Activated CD4-positive, alpha-beta T cell treated with anti-CD3 and anti-CD28 coated beads for 1 hour (primary cell): ENCODE measurements at places on chromosomes 12 and 14.

DNA sequence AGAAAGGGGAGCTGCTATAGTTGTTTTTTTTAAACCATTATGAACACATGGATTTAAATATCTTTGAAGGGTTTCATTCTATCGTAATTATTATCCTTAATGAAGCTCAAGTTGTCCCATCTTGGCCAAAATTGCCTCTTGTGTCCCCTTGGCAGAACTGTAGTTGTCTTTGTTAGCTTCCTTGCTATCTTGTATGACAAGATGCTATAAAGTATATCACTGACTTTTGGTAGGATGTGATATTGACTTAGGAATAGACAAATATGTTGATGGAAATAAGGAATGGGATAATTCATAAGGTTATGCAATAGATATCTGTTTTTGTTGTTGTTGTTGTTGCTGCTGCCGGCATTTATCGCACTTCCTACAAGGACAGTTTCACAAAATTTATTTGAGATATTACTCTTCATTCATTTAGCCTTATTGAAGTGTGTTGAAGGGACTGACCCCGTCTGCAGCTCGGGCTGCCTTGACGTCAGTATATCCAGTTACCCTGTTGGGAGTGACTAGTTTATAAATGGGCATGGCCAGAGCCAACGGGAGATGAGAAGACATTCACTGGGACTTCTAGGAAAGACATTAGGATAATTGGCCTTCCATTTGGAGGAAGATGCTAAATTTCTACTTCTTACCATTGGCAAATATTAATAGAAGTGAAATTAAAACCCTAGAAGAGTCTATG lies 26.1 kb upstream of the APOLD1 start:
- no peak for DNase-seq

DNA sequence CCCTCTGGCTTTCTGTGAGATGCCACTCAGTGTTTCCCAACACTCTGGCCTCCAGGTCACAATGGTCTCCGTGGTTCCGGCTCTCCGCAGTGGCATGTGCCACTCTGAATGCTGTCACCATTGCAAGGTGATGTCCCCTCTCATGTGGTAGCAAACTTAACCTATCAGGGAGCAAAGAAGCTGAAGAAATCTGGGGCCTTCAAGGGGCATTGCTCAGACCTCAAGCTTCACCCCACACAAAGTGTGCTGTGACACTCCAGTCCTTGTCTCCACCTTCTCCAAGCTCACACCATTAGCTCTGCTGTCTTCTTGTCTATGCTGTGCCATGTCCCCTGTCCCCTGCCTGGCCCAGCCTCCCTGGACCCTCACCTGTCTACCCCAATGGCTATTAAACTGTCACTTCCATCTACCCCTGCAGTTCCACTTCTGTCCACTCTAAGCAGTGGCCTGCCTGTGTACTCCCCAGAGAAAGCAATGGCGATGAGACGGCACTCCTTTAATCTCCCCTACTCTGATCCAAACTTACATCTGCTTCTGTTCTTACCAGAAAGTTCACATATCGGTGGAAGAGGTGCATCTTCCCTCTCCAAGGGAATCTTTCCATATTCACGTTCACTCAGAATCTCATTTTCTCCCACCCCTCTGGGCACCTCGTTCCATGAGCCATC lies 93.7 kb downstream of the DHRS2 start:
- DNase-seq: no peak

GRCh38 chr12:49962861-49963765 lies 1.4 kb downstream of the AQP5 start:
- no peak for DNase-seq

- DNase-seq: no peak
These were observed 12.5 kb downstream of the CFAP251 start for GRCh38 chr12:121930862-121931261.

DNA sequence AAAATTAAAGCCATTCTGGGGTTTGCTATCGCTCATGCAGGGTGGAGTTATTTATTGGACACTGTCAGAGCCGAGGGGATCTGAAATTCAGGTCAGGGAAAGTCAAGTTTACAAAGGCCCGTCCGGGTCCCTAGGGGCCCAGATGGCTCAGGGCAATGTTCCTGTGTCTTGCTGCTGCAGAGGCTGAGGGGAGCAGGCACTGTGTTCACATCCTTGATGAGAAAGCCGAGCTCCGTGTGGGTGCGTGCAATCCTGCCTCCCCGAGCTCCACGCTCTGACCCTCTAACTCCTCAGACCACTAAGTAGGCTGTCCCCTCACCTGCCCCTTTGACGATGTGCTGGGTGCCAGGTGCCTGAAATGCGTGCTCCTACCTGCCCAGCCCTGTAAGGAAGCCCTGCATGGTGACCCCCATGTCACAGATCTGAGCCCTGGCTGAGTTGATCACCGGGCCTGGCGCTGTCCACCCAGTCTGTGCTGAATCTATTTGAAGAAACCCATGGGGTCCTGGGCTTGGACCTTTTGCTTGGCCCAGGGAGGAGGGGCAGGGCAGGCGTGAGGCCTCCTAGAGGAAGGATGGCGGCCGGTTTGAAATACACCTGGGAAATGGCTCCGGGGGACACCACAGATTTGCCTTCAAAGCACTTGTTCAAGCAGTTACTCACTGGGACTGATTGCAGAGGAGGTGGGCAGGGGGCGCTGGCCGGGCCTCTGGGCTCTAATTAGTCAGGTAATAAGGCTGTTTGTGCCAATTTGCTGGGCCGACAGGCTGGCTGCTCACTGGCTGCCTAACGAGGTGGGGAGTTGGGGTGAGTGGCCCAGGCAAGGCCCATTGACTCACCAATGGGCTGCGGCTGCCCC lies 204.3 kb downstream of the KIF26A start:
- no peak for DNase-seq

DNA sequence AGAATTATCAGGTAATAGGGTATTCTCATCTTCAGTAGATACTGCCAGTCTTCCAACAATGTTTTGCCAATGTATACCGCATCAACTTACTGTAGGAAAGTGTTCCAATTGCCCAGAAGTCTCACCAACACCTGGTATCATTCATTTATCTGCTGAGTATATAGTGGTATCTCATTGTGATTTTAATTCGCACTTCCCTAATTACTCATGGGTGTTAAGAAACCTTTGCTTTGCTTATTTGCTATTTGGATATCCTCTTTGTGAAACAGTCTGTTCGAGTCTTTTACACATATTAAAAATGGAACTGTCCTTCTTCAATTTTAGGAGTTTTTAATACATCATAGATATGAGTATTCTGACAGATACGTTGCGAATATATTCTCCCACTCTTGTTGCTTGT lies 6.1 kb downstream of the TM7SF3 start:
- no peak for DNase-seq

GRCh38 chr14:77761205-77761931 lies 412 bp upstream of the SNW1 start:
- no peak for DNase-seq

DNA sequence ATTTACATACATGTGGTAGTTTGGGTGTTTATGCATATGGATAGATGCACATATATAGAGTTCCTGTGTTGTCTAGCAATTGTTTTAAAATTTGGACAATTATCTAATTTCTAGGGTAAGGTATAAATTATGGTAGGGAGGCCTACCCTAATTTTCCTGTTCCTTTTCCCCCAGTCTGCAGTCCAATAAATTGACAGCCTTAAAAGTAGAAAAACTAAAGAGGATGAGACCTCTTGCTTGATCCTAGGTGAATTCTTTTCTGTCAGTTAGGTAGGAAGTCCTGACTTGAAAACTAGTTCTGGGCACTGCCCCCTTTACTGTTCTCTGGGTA lies 2.1 kb upstream of the CDKN1B start:
- DNase-seq: no peak

DNA sequence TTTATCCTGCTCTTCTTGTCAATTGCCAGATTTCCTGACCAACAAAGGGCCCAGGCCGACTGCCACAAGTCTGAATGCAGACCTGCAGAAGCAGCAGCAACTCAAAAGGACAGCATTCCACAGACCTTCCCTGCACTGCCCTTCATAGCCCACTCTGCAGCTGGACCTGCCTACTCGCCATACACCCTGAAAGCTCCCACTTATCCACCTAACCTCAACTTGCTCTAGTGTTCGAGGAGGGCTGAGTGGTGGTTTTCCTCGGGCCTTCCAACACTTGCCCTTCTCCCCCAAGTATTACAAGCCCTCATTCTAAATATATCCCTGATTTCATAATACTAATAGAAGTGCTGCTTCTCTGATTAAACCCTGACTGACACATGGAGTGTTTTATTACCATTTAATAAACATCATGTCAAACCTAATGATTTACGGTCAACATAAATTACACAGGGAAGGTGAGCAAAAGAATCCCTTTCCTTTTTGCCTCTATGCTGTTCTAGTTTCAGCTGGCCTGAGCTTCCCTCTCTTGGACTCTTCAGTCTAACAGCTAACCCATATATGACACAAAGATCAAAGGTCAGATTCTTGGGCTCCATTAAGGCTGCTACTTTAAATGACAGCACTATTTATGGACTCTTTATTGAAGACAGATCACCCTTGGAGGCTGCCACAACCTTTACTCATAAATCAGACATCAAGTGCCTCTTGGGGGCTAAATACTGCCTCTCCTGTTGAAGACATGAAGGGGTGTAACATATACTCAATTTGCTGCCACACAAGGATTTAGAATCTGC lies 1546.9 kb upstream of the TMEM132C start:
- no peak for DNase-seq

GRCh38 chr12:130300090-130300489 lies 37.6 kb upstream of the PIWIL1 start:
- DNase-seq: no peak

DNA sequence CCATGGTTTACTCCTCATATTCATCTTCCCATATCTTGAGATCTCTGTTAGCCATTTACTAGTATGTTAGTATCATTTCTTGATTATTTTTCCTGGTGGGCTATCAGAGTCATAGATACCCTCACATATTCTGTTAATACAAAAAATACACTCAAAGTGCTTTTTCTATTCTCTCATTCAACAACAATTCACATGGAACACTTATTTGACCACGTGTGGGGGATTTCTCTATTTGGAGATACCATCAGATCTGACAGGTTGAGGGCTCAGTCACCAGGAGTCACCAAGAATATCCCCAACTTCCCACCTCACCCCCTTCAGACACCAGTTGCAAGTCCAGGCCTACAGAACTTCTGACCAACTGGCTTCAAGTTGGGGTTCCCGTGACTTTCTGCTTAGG lies 51.9 kb upstream of the A2ML1 start:
- DNase-seq: no peak

GRCh38 chr14:31529053-31529452 lies 32.2 kb upstream of the NUBPL start:
- DNase-seq: no peak

GRCh38 chr12:2151391-2151790 lies 98.6 kb downstream of the CACNA1C start:
- no peak for DNase-seq

GRCh38 chr12:40158592-40159111 lies 52.8 kb upstream of the SLC2A13 start:
- no peak for DNase-seq

DNA sequence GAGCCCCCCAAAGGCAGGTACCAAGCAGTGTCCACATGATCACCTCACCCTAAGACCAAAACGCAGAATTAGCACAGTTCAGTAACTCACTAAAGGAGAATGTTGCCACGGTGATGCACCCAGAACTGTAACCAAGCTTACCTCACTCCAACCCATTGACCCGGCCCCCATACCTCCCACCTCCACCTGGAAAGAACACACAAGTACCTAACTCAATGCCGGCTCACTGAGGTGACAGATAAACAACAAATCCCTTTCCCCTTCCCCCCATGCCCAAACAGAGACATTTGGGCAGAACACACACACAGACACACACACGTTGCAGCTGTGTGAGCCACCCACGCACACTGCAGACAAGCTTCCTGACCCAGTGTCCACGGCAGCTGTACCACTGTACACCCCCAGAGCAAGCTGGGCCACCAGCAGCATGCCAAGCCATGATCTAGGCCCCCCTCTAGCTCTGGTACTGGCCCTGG lies 1.3 kb downstream of the RAPGEF3 start:
- no peak for DNase-seq

GRCh38 chr12:26100666-26101349 lies 24.0 kb downstream of the BHLHE41 start:
- DNase-seq: no peak

DNA sequence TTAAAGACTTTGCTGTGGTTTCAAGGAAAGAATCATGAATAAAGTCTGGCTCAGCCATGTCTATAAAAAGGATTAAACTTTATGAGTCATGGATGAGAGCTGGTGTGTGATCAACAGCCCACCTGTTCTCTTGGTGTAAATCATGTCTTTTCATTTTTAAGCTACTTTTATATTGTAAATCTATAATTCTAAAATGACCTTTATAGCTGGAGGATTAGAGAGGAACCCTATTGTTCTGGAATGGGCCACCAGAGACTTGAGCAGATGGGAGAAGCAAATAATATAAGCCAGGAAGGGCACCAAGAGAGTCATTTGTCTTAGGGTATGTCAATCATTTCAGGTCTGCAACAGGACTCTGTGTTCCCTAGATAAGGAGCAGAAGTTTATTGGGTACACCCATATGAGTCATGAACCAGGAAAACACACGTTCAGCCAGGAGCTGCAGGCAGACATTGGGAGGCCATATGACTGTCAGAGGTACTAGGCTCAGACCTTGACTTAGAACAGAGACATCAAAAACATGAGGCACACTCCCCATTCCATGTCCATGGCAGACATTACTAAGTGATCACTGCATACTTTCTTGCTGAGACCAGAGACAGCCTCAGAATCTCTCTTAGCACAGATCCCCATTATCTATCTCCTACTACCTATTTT lies 49.3 kb downstream of the NDUFA12 start:
- no peak for DNase-seq

DNA sequence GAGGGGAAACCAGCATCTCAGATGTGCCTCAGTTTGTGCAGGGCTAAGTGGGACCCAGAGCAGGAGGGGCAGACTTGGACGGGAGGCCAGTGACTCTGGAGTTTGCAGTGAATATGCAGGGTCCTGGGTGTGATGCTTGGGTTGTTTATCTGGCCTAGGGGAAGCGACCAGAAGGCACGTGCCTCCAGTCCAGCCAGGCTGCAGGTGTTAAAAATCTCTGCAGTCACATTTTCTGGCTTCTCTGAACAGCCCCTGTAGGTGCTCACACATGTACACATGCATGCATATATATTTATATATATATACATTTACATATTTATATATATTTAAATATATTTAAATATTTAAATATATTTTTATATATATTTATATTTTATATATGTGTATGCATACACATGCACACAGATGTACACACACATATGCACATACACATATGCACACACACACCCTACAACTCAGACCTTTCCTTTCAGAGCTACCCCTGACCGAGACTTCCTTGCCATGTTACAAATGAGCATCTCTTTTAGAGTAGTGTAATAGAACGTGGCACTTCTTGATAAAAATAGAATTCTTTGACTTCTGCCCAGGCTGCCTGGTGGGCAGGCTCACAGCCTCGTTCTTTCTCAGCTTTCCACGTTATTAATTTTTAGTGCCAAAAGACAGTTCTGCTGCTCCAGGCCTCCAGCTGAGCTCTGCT lies 26.8 kb upstream of the TCL1B start:
- no peak for DNase-seq

- DNase-seq: no peak
These were observed 46.3 kb downstream of the PTPRQ start for GRCh38 chr12:80490329-80490728.
